ENCODE measurements at places on chromosomes 2 and 18.

DNA sequence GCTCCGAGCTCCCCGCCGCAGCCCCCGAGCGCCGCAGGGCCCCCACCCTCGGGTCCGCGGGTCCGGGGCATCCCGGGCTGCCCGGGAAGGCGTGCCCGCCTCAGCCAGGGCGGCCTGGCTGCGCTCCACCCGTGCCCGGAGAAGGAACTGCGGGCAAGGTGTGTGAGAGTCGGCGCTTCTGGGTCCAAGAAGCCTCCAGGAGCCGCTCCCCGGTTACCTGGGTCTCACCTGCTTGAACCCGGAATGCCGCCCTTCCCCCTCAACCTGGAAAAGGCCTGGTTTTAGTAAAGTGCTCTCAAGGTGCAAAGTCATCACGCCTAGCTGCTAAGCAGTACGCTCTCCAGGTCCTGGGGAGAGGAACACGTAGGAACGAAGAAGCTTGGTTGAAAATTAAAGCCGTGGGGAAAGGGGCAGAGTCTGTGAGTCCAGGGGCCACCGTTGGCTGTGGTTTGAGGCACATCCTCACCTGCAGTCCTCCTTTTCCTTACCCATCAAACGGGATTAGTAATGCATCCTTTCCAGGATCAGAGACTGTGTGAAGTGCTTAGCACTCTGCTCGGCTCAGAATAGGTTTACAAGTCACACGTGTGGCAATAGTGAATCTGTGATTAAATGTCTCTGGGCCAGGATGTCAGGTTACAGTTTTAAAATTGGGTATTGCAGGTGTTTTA is 1.2 kb downstream of the ASAP2 start:
- no peak for DNase-seq

GRCh38 chr2:136651456-136652010 is 113.8 kb upstream of the THSD7B start:
- no peak for DNase-seq

- no peak for DNase-seq
Measured at GRCh38 chr2:183105402-183106134, 18.7 kb upstream of the NUP35 start.

- no peak for DNase-seq
Measured at GRCh38 chr2:231367178-231367577, 28.3 kb upstream of the B3GNT7 start.

DNA sequence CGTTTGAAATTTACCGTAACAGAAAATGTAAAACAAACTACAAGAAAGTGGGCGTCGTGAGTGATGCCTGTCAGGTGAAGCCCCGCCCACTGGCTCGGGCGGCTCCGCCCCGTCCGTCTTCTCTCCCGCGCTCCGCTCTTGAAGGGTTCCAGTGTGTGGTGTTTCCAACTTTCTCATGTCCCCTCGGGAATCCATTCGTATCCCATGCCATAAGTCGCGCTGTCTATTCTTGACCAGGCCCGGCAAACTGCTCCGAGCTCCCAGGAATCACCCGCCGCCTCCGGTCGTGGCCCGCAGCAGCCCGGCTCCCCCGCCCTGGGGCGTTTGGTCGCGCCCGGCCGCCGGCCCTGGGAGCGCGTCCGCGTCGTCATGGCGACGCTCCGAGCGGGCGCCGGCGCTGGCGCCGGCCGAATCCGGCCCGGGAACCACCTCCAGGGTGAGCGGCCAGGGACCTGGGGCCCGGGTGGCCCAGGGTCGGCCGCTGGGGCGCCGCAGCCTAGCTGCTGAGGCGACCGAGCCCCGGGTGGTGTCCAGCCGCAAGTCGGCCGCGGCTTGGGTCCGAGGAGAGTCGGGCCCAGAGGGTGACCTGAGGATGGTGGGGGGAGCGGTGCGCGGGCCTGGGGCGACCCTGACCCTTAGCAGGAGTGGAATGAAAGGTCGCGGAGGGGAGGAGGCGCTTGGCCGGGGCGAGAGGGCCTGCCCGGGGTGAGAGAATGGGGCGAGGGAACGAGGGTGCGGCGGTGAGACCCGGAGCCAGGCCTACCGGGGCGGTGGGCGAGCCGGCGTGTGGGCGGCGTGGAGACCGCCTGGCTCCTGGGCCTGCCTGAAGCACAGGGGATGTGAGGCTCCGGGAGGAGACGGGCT is at the start of gene CFAP221:
Gene CFAP221 (plus strand): TSS at position 375 of the 864 bp plus-strand sequence. CDS start 1,683 bp downstream, outside the sequence.
- peak; percentile 29 for DNase-seq

GRCh38 chr2:32330136-32330535 is 26.7 kb upstream of the BIRC6 start:
- DNase-seq, result no peak

GRCh38 chr18:58013241-58014211 is 30.5 kb upstream of the NEDD4L start:
- no peak for DNase-seq

GRCh38 chr2:20198001-20198400 is 26.9 kb downstream of the SDC1 start:
- no peak for DNase-seq

DNA sequence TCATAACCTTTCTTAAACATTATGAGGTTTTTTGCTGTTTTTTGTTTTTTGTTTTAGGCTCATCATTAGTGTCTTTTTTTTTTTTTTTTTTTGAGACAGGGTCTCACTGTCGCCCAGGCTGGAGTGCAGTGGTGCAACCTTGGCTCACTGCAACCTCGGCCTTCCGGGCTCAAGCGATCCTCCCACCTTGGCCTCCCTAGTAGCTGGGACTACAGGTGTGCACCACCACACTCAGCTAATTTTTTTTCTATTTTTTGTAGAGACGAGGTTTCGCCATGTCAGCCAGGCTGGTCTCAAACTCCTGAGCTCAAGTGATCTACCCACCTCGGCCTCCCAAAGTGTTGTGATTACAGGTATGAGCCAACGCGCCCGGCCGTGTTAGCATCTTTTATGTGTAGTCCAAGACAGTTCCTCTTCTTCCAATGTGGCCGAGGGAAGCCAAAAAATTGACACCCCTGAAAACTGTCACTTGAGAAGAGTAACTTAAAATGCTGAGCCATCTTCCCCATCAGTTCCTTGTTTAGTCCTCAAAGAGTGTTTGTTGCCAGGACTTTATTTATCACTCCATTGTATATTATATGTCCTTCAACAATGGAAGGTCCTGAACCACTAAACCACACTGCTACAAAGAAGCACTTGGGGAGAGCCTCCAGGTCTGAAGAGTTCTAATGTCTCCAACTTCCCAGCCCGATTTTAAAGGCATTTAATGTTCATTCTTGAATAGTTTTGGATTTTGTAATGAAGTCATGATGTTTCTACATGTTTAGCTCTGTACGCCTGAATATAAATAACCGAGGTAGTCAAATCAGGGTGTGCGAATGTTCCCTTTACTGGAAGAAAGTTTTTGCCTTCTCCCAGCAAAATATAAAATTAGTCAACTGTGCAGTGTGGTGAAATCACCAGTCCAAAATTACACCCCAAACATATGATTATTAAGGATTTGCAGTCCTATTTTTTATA is 26.4 kb downstream of the ZNF516 start:
- DNase-seq, result no peak

Measured in cortex of kidney (tissue), 1 donor.